ENCODE measurements at places on chromosomes 1 and 21. TPM values are rescaled to one million over a fixed set of nuclear protein-coding genes. Genes with fewer than 3 reads are reported as not detected.

The LCE1A gene
- total RNA-seq, result not detected

The SFN gene
- not detected for total RNA-seq

The SELL gene
- total RNA-seq, result 1.4 TPM

The NCAM2 gene
- total RNA-seq, result 162 TPM

The SPRR2E gene
- not detected for total RNA-seq

The LAPTM5 gene
- total RNA-seq, result 10.1 TPM

The BCAR3 gene
- 5.5 TPM for total RNA-seq

The PLA2G2A gene
- not detected for total RNA-seq

The VWA5B1 gene
- 4.8 TPM for total RNA-seq

The KRTAP20-2 gene
- total RNA-seq, result not detected

The PAQR6 gene
- 25.6 TPM for total RNA-seq

The SLC45A1 gene
- 10.8 TPM for total RNA-seq

The AMPD1 gene
- not detected for total RNA-seq

The SPATA45 gene
- 3.2 TPM for total RNA-seq

The C8B gene
- total RNA-seq, result not detected

The ARMH1 gene
- total RNA-seq, result 5.8 TPM

The EPHB2 gene
- 36.9 TPM for total RNA-seq

The GJA8 gene
- not detected for total RNA-seq

The USH2A gene
- total RNA-seq, result 1.4 TPM

The CELA2B gene
- total RNA-seq, result not detected

The PLPPR5 gene
- total RNA-seq, result 36.9 TPM

The ZNF593 gene
- 10.8 TPM for total RNA-seq

The KCNA3 gene
- 28.8 TPM for total RNA-seq

The GUK1 gene
- total RNA-seq, result 160 TPM

The TNN gene
- total RNA-seq, result 0.69 TPM

The MAP7D1 gene
- total RNA-seq, result 78.7 TPM

The CLCNKB gene
- 0.92 TPM for total RNA-seq
